ENCODE measurements at places on chromosomes 6 and 20.
A peak's percentile ranks its signal among the peaks of the same experiment; 100 is the strongest.

- DNase-seq: no peak
Observed at GRCh38 chr6:157604816-157605215, 218.2 kb upstream of the SNX9 start.

DNA sequence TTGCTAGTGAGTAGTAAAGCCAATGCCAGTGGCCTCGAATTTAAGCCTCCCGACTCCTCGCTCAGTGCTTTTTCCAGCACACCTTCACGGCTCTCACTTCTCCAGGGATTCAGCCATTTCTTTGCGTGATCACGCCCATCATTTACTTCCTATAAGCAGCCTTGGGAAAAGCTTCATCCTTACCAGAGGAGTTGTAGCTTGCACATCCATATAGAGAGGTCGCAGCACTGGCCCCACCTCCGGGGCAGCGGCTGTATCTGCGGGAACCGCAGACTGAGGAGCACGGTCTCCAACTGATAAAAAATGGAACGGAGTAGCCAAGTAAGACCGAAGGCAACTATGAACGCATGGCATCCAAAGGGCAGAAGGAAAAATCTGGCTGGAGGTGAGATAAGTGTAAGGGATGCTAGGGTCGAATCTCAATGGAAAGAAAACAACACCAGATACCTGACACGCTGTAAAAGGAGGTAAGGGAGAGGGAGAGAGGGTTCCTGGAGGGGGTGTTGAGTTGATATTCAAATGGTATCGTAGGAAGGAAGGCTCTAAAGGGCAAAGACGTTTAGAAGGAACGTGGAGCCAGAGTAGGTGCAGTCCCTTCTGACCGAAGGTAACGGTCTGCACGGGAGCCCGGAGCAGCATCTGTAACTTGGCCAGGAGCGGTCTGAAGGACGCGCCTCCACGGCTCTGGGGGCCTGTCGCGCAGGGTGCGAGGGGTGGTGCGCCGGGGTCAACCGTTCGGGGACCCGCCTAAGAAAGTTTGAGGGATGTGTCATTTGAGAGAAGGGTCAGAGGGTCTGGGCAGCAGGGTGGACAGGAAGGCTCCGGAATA is 640 bp downstream of the NFS1 start:
- DNase-seq: no peak

DNA sequence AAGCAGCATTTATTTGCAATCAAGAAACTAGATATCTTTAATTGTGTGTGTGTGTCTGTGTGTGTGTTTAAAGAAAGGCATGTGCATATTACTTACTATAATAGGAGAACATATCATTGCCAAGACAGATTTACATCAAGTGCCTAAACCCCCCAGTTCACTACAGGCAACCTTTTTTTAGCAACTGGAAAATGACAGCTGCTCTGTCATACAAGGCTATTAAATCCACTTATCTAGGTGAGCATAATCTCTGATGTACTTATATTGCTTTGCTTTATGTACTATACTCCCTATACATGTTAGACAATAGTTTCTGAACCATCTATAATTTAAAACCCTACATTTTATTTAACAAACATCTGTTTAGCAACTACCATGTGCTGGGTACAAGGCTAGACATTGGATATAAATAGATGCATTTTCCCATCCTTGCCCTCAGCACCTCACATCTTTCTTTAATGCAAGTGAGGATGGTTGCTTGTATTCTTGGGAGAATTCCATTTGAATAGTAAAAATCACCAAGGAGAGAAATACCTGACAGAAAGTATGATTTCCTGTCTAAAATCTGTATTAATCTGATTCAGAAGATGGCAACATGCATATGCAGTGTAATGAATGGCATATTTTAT is 398.3 kb downstream of the LAMA2 start:
- no peak for DNase-seq

GRCh38 chr20:3812975-3813847 is 7.1 kb upstream of the AP5S1 start:
- DNase-seq: no peak

DNA sequence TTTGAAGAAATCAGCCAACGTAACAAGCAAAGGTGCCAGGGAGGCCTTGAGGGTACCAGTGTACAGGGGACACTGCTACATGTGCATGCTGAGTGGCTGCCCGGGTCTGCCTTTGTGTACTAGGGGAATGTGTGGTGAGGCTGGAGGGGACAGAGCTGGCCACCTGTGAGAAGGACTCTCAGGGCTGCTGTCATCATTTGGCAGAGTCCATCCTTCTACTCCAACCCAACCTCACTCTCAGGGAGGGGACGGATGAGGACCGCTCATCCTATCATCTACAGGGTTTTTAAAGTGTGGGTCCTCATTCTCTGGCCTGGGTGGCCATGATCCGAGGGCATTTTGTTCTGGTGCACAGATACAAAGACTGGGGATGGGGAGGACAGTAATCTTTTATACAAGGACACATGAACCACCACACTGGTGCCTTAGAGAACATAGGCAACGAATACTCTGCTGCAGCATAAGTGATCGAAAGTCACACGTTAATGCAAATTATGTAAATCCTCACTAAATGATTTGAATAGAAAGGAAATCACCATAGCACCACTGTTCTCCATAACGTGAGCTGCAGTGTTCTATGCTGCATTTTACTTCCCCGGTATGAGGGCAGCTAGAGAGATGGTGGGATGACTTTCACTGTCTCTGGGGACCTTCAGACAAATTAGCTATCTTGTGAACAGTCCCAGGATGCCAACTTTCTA is 181.4 kb downstream of the GMPR start:
- DNase-seq: no peak

GRCh38 chr6:1311400-1312202 is at the start of gene FOXQ1:
Gene FOXQ1, plus strand, starts transcription at chr6:1312098. Its CDS starts 607 bp downstream, at chr6:1312705.
- DNase-seq: no peak

- DNase-seq: no peak
Observed at GRCh38 chr6:4953440-4953839, 50.4 kb downstream of the RPP40 start.

GRCh38 chr20:35146299-35146919 is 727 bp downstream of the EDEM2 start:
- DNase-seq: peak; percentile 8

DNA sequence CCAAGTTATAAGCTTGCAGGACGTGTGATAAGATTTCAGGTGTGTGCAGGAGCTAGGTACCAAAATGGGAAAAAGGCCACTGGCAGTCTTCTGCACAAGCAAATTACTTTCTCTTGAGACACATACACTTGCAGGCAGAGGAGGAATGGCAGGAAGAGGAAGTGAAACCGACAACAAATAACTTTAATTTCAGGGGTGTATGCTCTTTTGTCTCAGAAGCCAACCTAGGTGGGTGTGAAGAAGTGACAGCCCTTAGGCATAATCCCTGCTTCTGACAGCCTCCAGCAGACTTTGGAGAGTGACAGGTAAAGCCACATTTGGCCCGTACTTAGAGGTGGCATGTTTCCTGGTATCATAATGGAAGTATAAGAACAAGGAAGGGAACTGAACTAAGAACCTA is 118.8 kb upstream of the TRAF3IP2 start:
- no peak for DNase-seq

DNA sequence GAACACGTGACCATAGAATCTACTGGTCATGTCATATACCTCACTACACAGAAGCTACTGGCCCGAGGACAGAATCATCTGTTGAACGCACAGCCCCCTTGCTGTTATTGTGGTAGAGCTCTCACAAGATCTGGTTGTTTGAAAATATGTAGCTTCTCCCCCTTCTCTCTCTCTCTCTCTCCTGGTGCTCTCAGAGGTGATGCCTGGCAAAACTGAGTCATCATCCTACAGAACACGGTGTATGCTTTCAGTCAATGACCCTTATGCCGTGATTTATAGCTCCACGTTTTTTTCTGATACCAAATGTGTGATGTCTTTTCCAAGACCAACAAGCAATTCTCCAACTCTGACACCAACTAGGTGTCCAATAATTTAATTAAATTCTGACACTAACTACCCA is 13.0 kb upstream of the RBM24 start:
- DNase-seq: no peak
